ENCODE measurements at places on chromosomes 7 and 10. TPM values are rescaled to one million over a fixed set of nuclear protein-coding genes. Genes with fewer than 3 reads are reported as not detected.

DNA sequence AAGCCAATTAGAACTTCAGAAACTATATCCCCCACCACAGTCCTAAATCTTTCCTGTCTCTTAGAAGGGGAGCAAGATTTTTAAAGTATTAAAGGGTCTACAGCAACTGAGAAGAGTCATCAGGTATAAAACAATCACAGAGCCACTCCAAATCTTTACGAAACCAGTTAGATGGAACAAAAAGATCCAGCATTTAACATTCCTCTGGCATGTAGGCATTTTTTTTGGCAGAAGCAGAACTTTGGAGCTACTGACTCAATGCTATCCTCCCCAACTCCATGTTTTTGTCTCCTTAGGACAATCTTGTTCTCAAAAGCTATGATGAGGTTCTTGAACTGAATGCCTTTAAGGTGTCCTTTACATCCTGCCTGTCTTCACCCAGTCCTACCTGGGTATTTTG is 333.3 kb downstream of the PRPF18 start:
- DNase-seq = no peak

- DNase-seq = peak; percentile 49
Measured at GRCh38 chr7:92768501-92769393, 67.6 kb downstream of the CDK6 start.

- DNase-seq = no peak
Measured at GRCh38 chr7:109879287-109879828, 1211.6 kb upstream of the LRRN3 start.

Gene DDC
- not detected for total RNA-seq

DNA sequence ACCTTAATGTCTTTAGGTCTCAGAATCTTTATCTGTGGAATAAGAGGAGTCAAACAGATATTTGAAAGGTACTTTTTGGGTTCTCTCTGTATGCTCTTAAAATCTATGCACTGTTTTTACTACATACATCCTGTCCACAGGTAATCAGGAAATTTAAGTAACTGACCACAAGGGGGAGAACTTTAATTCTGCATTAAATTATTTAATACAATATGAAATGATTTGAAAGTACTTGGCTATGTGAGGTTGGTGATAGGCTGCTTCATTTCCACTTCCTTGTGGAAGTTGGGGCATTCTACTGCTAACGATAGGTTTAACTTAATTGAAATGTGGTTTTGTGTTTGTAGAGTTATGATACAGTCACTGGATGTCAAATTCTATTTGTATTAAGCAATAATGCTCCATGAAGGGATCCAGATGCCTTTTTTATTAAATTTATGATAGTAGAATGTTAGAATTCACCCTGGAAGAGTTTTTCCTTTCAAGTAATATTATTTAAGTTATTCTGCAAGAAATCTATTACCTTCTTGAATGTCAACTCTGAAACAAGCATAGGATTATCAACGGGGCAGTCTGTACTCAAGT is 6.0 kb downstream of the TEX47 start:
- DNase-seq = no peak

Gene AGR2
- total RNA-seq = not detected

DNA sequence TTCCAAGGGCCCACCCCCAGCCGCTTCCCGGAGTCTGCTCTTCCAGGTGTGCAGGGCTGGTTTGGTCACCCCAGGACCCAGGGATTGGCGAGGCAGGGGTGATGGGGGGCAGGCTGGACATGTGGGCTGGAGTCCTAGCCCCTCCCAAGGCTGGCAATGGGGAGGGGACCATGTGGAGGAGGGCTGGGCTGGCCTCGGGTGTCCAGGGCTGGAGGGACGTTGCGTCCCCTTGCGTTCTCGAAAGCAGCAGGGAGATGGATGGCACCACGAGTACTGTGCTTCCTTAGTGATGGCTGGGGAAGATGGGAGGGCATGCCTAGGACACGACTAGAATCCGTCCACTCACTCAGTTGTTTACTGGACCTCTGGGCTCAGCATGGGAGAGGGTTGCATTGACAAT is 532.5 kb upstream of the FOXK1 start:
- no peak for DNase-seq

Gene MALRD1
- not detected for total RNA-seq

GRCh38 chr7:143456992-143457793 is 13.9 kb downstream of the TAS2R60 start:
- no peak for DNase-seq

GRCh38 chr7:77651575-77652162 is 44.6 kb upstream of the RSBN1L start:
- DNase-seq = no peak

DNA sequence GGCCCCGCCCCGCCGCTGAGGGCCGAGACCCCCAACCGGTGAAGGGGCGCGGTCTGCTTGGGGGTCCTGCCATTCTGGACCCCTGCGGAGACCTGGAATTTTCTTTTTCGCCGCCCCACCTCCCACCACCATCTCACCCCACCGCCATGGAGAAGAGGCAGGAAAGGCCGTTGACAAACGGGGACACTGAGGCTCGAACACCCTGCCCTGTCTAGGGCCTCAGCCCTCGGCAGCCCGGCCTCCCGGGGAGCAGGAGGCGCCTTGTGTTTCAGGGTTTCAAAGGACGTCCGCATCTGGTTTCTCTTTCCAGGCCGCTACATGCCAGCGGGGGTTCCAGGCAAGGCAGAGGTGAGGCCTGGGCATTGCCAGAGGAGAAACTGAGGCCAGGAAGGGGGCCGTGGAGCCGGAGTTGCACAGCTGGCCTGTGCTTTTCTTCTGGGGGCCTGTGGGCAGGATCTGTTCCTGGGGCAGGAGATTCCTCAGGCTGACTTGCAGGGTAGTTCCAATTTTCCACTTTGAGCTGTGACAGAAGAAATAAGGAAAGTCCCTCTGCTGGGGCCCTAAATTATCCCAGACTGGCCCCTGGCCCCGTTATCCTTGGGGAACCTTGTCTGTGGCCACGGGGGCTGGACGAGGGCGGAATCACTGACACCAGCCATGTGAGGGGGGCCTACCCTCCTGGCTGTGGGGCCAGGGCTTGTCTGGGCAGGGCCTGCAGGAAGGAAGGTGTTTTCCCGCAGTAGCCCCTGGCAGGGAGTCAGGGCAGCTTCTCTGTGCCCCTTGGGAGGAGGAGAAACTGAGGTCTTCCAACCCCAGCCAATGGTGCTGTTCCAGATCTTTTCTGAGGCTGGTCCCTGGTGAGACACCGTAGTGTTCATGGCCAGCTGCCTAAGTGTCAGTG is 900 bp upstream of the MICALL2 start:
- no peak for DNase-seq

GRCh38 chr10:33428682-33429081 is 94.2 kb upstream of the NRP1 start:
- DNase-seq = no peak

DNA sequence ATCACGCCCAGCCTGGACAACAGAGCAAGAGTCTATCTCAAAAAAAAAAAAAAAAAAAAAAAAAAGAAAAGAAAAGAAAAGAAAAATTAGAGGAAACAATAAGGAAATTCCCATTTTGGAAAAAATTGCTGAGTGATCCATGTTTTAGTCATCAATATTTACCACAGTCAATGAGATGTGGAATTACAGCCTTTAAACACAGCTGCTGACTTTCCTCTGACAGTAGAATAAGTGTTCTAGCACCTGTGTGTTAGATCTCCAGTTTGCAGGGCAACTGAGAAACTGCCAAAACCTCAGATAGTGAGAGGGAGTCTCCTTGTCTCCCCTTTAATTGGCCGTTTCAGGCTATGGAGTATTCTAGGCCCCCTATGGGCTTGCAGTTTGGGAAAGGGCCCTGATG is 520.1 kb downstream of the KCNMA1 start:
- no peak for DNase-seq

- DNase-seq = no peak
Measured at GRCh38 chr7:4784799-4785198, 9.4 kb downstream of the AP5Z1 start.

DNA sequence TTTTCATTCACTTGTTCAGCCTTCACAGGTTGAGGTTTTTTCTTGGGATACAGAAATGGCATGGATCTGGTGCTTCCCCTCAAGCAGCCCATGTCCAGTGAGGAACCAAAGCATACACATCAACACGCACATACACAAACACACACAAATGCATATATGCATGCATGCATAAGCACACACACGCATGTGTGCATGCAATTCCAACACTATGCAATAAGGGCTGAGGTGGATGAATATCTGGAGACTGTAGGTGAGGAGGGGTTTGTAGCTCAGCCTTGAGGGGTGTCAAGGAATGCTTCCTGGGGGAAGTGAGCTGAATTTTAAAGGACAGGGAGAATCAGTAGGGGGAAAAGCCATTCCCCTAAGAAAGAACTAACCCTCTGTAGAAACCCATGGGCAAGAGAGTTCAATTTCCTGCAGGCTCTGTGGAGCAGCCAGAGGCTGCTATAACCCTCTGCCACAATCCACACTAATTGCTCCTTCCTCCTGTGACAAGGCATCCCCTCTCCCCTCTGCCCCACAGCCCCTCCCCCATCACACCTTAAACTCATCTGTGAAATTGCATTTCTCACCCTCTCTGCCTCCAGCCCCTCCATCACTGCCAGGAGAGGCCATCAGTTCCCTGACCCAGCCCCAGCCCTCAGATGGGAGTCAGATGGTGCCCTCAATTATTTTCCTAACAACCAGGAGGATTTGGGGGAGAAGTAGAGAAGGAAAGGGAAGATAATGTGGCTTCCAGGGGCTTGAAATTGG is 316.4 kb downstream of the RPS24 start:
- no peak for DNase-seq

DNA sequence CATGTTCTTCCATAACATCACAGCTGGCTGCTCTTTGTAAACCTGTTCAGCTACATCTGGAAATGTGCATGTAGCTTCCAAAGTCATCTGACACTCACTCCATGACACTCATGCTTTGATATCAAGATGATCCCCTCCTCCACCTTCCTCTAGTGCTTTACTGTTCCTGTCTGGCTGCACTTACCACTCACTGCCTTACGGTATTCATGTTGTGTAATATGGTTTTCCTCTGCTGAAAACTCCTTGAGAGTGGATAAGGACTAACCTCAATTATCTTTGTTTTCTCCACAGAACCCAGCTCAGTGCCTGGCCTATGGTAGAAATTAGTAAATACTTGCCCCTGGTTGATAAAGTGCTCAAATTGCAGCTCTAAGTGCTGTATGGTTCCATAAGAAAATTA is 483.9 kb downstream of the HTR7 start:
- no peak for DNase-seq

Gene TSPAN12
- not detected for total RNA-seq

Gene DENND2A
- total RNA-seq = 0.32 TPM

- no peak for DNase-seq
Measured at GRCh38 chr10:22690614-22691431, 23.6 kb downstream of the PIP4K2A start.

Gene UTF1
- not detected for total RNA-seq

Gene CADPS2
- not detected for total RNA-seq

DNA sequence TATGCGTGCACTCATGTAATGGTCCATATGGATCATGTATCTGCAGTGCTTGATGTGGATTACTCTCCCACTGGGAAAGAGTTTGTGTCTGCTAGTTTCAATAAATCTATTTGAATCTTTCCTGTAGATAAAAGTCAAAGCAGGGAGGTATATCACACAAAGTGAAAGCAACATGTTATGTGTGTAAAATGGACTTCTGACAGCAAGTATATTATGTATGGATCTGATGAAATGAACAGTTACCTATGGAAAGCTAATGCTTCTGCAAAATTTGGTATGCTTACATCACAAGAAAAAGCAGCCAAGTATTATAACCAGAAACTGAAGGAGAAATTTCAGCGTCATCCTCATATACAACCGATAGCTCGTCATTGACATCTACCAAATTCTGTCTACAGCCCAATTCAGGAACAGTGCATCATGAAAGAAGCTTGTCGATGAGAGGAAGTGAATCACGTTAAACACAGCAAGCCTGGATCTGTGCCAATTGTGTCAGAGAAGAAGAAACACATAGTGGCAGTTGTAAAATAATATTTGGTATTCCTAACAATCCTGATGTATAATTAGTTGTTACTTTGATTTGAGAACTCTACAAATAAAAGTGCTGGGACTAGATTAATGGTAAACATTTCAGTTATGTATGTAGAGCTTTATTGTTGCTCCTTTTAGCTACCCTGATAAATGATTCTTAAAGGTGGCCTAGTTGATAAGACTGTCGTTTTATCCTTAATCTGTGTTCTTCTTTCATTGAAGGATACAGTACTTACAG is 14.2 kb upstream of the SYPL1 start:
- DNase-seq = no peak

GRCh38 chr10:127875449-127875765 is 17.3 kb downstream of the CLRN3 start:
- DNase-seq = peak; percentile 11

GRCh38 chr10:49333192-49333591 is 34.2 kb downstream of the C10orf71 start:
- no peak for DNase-seq

Gene TMEM225B
- total RNA-seq = 2.3 TPM

DNA sequence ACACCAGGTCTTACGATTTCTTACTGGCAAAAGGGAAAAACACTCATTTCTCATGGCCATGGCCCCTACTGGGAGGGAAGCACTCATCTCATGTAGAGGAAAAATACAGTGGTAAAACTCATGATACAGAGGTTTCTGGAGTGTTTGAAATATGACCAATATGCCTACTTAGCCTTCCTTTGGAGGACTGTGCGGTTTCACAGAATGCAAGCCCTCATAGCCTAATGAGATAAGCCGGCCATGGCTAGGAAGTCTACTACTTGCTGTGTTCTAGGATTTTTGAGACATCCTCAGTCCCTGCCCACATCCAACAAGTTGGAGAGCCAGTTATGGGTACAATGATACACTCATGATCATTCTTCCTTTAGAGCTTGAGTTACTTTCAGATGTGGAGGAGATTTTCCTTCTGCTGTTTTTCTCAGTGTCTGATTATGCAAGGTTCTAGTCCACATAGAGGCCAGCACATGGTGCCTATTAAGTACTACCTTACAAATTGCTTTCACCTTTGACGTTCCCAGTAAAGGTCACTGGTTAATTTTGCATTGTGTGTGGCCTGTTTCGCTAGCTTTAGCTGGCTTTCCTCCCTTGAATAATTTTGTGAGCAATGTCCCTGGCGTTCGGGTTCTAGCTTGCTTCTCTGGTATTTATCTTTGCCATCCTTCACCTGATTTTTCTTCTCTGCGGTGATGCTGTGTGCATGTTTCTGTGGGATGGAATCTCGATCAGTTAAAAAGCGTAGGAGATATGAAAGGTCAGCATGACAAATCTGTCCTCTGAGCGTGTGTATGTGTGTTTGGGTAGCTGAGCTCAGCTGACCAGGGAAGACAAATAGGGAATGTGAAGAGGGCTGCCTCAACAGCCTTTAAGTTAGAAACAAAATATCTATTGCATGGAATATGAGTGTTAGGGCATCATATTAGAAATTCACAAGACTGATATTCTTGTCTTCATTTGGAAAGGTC is 295.4 kb downstream of the LRMDA start:
- no peak for DNase-seq

DNA sequence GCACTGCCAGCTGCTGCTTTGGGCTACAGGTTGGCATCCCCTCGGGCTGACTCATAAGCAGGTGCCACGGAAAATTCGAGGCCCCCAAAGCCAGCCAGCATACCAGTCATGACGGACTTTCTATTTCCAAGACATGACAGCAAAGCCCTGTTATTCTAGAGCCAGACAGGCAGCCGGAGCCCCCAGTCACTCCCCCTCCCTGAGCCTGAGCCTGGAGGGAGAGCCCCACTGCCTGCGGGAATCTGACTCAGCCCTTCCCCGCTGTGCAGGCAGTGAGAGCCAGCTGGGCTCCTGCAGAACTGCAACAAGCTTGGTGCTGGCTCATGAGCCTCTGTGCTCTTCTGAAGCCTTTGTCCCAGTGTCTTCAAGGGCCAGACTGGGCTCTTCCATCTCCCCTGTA is 15.8 kb downstream of the BTBD16 start:
- DNase-seq = no peak

- DNase-seq = peak; percentile 85
Measured at GRCh38 chr7:66413379-66414114, 208.4 kb downstream of the TPST1 start.

GRCh38 chr10:54550016-54550415 is 251.0 kb downstream of the PCDH15 start:
- DNase-seq = no peak
